Activated CD8-positive, alpha-beta memory T cell treated with anti-CD3 and anti-CD28 coated beads for 1 hour (primary cell): ENCODE measurements at places on chromosomes 7 and 10.

DNA sequence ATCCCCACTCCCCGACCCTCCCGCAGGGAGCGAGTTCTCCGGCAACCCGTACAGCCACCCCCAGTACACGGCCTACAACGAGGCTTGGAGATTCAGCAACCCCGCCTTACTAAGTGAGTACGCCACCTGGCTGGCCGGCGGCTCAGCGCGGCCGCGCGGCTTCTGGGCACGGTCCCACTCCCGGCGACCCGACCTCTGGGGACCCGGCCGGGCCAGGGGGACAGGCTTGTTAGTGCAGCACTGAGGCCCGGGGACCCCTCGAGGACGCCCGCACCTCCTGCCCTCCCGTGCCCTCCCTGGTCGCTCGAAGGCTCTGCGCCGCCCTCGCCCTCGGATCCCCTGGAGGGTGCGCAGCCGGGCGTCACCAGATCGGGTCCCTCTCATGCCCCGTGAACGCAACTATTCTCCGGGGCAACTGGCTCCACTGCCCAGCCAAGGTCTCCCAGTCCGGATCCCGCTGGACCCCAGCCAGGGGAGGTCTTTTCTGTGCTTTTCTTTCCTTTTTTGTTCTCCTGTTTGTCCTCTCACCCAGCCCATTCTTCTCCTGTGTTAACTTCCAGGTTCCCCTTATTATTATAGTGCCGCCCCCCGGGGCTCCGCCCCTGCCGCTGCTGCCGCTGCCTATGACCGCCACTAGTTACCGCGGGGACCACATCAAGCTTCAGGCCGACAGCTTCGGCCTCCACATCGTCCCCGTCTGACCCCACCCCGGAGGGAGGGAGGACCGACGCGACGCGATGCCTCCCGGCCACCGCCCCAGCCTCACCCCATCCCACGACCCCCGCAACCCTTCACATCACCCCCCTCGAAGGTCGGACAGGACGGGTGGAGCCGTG lies 81.8 kb downstream of the PAX2 start:
- no peak for DNase-seq

GRCh38 chr10:24568042-24568441 lies 155.6 kb downstream of the ARHGAP21 start:
- no peak for DNase-seq

DNA sequence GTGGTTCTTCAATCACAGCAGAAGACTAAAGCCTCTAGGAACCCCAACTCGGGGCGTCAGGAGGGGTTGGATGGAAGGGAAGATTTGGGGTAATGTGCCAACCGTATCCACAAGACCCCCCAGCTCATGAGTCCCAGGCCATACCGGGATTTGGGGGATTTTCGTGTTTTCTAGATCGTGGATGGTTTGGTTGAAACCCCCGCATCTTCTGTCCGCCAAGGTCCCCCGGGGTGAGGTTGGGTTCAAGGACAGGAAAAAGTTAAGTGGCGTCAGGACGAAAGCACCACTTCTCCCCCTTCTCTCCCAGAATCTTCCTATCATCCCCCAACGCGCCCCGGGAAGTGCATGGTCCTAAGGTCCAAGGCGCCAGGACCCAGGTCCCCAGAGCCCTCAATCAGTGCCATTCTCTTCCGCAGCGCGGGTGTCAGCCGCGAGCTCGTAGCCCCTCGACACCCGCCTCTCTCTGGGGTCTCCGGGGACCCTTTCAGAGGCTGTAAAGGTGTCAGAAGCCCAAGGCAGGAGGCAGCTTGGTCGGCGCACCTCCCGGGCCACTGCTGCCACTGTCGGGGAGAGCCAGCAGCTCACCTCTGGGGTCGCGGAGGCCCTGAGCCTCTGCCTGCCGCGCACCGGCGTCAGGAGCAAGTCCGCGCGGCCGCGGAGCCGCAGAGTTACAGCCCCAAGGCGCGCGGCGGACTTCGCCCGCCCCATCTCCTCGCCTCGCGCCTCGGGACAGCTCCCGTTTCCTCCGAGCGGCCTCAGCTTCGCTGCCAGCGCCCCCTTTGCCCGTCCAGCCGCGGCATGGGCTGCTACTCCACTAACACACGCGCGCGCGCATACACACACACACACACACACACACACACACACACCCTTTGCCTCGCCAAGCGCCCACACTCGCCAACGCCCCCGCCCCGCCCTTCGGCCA lies 1.5 kb downstream of the MKX start:
- no peak for DNase-seq

DNA sequence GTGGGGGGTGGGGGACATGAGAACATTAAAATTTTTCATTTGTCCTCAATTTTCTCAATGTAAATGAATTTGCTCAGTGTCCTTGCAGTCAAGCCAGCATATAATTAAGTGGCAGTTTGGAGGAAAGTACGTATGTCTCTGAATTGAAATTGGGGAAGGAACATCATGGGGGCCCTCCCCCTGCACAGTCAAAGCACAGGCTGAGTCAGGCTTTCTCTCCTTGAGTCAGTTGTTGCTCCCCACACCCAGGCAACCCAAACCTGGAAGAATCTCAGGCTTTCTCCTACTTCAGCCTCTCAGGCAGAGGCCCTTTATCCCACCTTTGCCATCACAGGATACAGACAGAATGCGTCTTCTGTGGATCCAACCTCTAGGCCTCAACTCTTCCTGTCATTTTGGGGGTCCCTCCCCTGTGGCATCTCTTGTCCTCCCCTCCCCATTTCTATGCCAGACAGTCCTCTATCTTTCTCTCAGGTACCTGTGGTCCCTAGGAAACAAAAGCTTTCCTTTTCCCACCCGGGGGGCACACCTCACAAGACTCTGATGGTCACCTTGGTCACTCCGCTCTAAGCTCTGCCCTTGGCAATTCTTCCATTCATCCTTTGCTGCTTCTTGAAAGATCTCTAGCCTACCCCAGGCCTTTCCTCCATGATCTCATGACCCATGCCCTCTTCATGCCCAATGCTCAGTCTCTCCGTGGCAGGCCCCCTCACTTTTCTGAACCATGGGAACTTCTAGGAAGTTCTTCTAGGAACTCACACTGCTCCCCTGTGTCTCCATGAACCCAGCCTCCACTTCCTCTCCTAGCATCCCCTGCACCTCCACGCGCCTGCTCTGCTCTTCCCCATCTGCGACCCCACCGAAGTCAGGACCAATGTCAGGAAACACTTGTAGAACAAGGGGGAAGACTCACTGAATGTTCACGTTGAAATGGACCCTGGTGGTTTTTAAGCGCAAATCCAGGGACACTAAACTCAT lies 40.4 kb downstream of the CREB3L2 start:
- no peak for DNase-seq

GRCh38 chr7:150957133-150958020 lies 20.7 kb downstream of the KCNH2 start:
- DNase-seq, result no peak

DNA sequence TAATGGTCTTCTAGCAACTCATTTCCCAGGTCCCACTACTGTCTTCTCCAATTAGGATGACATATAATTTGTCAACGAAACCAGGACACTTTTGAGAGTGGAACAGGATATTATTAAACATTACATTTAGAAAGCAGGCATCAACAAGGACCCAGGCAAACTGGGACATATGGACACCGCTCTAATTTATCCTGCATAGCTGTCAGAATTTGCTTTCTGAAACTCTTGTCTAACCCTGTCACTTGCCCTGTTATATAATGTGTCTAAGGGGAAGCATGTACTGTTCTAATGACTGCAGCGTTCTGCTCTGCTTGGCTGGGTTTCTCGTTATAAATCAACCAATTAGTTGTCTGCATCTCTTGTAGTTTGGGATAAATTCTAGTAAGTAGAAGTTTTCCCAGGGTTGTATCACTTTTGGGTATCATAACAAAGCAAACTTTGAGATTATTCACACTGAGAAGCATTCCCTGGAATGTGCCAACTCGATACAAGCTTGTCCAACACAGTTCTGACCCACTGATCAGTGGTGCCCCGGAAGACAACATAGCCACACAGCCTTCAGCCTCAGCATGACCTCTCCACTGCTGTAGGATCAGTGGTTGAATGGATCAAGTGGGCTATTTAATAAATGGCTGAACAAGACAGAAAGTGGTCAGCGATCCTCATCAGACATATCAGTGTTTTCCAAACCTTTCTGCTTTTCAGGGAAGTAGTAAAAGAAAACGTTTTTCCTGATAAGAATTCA lies 228.1 kb downstream of the KIF20B start:
- DNase-seq, result no peak

DNA sequence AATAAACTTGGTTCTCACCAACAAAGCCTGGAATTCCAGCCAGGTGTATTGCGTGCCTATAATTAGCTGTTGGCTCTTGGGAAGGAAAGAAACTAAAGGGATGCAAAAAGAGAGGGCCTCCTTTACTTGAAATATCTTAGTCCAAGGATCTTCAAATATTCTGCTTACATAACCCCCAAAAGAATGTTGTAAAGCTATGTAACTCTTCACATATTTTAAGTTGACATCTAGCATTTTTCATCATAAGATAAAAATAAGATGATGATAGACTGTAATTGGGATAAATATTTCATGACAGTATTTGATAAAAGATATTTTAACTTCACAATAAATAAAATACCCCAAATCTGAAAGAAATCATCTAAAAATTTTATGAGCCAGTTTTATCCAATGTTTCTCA lies 52.5 kb upstream of the SEPTIN7 start:
- DNase-seq, result no peak

GRCh38 chr10:58352956-58353610 lies 18.3 kb downstream of the UBE2D1 start:
- no peak for DNase-seq
